Melanocyte of skin (primary cell): ENCODE measurements at places on chromosomes 6 and 20. TPM values are rescaled to one million over a fixed set of nuclear protein-coding genes. Genes with fewer than 3 reads are reported as not detected.

Gene GNMT
- total RNA-seq = not detected in 2 replicates

Gene ECT2L
- total RNA-seq = not detected in 2 replicates

Gene FOXQ1
- total RNA-seq = under 0.01 TPM in 1 of 2 replicates, not detected in the other

Gene SLC35F1
- 2.5 and 5.0 TPM in 2 replicates for total RNA-seq

Gene DACT2
- total RNA-seq = not detected in 2 replicates

Gene HCK
- total RNA-seq = 0.36 TPM in 1 of 2 replicates, not detected in the other
